ENCODE measurements at places on chromosomes 6 and 20.

- peak; percentile 38 for DNase-seq
These were observed 372.7 kb downstream of the CDKAL1 start for GRCh38 chr6:20906945-20907344.

GRCh38 chr6:45387236-45387635, 9.5 kb upstream of the SUPT3H start:
- DNase-seq: peak; percentile 73

DNA sequence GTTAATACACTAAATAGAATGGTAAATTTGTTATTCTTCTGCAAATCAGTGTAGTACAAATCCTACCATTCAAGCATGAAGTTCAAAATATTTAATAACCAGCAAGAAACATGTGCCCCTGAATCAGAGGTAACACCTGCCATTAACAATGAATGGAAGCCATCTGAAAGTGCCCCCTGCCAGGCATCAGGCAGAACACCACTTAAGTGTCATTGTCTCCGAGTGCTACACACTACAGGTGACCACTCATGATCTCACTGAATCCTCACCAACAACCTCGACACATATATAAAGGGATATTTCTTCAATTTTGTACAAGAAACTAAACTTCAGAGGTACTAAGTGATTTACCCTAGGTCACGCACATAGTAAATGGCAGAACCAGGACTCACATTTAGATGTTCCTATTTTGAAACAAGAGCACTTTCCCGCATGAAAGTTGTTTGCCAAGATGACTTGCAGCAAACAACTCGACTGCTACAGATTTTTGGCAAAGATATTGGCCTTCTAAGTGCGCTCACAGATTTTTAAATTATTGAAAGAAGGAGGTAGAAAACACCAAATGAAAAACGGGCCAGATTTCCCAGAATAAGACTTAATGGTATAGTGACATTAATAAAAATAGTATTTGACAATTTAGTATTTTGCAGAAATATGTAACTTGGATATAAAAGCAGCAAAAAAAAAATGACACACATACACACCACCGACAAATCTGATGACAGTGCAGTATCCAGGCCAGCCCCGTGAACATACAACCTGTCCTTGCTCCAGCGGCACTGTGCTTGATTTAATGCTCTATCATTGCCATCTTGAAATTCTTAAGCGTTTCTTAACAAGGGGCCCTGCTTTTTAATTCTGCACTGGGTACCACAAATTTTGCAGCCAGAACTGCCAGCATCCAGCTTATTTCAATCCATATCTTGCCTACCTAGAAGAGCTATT, 274.5 kb downstream of the ALDH8A1 start:
- no peak for DNase-seq

- DNase-seq: peak; percentile 51
These were observed 68.5 kb downstream of the TMEM200A start for GRCh38 chr6:130434174-130434873.

DNA sequence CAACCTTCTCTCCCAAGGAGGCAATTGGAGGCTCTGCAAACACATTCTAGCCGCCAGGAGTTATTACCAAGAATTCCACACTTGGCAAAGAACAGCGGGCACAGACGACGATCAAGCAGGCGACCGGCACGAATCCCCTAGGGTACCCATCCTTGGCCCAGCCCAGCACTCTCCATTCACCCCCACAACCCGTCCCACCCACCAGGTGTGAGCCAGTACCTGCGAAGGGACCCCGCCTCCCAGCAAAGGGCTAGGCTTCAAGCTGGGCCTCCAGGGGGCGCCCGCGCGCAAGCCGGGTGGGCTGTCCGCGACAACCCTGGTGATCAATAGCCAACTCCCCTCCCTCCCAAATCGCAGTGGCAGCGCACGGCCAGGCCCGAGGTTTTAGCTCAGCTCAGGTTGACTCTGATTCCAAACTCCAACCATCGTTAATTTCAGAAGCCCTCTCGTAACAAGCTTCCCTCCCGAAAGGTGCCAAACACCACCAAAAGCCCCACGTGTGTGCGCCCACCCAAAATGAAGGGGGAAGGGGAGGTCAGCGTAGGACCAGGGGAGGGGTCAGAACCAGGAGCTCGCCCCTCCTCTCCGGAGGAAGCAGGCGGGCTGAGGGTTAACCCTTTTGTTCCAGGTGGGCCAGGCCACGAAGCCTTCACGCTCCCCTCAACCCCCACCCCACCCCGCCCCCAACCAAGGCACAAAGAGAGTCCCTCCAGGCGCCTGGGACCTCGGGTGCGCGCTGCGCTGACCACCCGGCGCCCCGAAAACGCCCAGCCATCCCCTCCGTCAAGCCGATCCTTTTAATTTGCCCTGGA, 2.1 kb downstream of the SALL4 start:
- DNase-seq: peak; percentile 40

- DNase-seq: no peak
These were observed 230.8 kb upstream of the FLRT3 start for GRCh38 chr20:14568225-14568624.

Data from EL (cell line).